ENCODE measurements at places on chromosomes 16 and 17.

- DNase-seq, result no peak
Measured at GRCh38 chr16:78751601-78752000, 652.1 kb downstream of the WWOX start.

DNA sequence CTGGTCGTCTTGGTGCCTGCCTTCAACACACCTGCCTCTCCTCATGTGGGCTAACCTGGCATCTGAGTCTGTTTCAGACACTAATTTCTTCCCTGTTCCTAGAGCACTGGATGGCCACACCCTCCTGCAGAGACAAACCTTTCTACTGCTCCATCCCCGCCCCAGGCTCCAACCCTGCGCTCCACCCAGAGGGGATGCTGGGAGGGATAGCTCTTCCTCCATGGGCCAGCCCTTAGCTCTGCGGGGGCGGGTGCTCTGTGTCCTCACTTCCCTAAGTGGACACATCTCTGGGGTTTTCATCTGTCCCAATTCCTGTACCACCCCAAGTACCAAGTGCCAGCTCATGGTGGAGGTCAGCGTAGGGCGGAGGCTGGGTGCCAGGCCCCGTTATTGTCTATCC, 11.0 kb upstream of the CRISPLD2 start:
- DNase-seq, result no peak

- DNase-seq, result no peak
Measured at GRCh38 chr17:48159232-48159631, 51.7 kb downstream of the SNX11 start.

- no peak for DNase-seq
Measured at GRCh38 chr16:88377961-88378360, 4.8 kb upstream of the ZNF469 start.

DNA sequence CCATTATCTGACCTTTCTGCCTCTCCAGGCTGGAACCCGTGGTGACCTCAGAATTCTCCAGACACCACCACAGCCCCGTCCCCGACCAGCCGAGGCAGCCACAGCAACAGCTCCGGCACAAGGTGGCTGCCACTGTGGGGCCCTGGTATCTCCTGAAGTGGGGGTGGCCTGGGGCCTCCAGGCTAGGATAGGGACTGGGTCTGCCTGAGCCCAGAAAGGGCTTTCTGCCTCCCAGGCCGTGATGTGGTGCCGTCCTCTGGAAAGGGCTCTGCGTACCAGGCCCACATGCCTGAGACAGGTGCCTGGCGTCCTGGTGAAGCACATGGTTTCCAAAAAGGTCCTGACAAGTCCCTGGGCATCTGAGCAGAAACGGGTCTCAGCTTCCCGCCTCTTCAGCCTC, 17.1 kb downstream of the FLYWCH1 start:
- no peak for DNase-seq

DNA sequence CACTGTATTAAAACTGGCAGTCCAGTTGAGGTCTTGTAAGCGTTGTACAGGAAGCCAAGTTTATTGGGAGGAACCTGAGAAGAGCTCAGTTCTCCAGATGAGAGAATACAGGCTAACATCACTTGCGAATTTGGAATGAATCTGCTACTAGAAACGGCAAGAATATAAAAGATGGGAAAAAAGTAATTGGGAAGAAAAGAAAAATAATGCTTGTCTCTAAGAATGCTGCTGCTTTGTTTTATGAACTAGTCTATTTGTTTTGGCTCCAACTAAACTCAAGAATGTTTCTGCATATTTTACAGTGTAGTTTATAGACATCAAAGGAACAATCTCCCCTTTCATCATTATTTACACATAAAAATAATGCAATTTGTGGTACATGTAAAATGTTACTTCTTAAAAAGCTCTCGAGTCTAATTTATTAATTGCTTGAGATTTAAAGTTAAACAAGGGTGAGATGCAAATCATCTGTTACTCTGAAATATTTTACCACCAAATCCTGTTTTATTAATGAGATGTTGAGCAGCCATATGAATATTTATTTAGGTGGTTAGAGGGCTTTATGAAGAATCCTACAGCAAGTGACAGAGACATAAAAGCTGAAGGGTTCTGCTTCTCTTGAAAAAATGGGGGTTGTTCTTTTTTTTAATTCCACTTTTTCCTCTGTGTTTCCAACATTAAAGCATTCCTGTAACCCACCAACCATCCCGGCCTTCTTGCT, 162.1 kb upstream of the AXIN2 start:
- no peak for DNase-seq

DNA sequence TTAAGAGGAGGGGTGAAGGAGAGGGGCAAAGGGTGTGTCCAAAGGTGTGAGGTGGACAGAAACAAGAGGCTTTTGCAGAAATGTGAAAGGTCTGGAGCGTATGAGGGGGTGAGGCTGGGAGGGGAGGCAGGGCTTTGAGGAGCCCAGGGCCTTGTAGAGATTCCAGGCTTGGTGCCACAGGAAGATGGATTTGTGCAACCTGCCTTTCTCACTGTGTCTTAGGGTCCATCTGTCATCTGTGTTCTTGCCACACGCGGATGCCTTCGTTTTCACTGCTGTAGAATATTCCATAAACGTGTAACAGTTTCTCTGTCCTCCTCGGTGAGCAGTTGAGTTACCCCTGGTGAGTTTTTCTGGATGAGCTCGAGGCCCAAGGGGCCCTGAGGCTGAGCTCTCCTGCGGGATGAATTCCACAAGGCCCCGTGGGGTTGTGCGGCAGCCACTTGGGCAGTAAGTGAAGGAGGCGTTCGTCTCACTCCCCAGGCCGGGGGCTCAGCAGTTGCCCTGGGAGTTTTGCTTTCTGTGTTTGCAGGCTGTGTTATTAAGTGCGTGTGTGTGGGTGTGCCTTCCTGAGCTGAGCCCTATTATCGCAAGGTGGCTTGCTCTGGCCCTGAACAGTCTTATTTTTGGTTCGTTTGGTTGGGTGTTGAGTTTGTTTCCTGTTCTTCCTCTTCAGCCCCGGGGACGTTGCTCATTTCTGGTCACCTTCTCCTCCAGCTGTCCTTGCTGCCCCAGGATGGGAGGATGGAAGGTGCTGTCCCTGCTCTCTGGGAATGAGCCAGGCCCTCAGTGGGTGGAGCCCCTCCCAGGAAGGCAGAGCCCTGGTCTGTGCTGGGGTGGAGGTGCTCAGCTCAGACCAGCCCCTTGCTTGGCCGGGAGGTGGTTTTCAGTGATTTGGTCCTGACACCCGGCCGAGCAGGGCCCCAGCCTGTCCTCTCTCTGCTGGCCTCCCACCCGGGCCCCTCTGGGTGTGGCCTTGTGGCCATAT, 28.4 kb downstream of the BAIAP2 start:
- DNase-seq, result no peak

- DNase-seq, result no peak
Measured at GRCh38 chr16:68061396-68061795, 23.8 kb upstream of the NFATC3 start.

GRCh38 chr17:58054641-58055040, 28.6 kb upstream of the DYNLL2 start:
- DNase-seq, result no peak

DNA sequence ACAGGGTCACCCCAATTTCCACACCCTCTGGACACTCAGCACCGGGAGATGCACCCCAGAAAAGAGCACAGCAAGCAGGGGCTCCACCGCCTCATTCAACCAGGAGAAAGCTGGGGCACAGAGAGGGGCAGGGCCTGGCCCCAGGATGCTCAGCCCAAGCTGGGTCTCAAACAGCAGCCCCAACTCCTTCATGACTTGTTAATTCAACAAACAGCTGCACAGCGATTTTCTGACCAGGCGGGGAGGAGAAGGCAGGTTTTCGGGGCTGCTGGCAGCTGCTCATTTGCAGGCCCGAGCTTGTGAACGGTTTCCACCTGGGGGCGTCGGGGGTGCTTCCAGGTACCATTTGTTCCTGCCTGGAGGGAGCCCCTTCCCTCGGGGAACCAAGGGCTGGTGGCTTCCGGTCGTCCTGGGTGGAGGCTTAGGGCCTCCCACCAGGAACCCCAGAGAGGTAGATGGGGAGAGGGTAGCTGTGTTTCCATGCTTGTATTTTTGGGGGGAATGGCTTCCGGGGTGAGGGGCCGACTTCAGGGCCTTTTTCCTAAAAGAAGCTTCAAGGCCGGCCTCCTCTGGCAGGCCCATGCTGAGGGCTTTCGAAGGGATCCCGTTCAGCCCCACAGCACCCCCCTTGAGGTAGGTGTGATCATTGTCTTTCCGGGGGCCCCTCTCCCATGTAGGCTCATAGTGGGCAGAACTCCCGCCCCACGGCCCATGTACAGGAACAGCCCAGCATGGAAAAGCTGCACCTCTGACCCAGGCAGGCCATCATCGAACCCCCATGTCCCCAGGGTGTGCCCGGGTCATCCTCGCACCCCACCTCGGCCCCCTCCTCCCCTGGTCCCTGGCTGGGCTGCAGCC, 191.6 kb upstream of the GSE1 start:
- no peak for DNase-seq
